ENCODE measurements at places on chromosomes 3 and 15.

DNA sequence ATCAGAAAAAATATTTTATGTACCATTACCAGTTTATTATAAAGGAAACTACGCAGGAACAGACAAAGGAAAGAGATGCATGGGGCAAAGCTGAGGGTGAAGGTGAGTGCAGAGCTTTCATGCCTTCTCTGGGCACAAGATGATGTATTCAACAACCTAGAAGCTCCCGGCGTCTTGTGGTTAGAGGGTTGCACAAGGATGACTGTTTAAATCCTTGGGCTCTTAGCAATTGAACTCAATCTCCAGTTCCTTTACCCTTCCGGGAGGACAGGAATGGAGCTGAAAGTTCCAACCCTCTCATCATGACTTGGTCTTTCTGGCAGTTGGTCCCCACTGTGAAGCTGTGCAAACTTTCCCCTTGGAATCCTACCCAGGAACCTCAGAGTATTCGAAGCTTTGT, 542.0 kb downstream of the EPHA3 start:
- no peak for DNase-seq

DNA sequence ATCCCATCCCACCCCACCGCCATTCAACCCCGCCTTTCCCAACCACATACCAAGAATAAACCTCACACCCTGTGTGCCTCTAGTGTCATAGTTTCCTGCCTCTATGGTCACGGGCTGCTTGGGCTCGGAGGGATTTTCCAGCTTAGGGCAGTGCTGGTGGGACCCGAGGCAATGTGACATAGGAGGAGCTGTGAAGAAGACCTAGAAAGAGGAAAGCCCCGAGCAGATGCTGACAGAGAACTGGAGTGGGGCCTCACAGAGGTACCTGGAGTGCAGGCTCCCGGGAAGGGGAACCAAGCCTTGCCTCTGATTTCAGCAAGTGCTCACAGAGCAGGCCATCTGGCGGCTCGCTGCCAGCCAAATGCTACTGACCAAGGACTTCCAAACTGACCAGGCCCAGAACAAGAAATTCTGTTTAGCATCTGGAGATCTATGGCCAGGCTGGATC, 27.5 kb downstream of the BHLHE40 start:
- DNase-seq = peak; percentile 35

DNA sequence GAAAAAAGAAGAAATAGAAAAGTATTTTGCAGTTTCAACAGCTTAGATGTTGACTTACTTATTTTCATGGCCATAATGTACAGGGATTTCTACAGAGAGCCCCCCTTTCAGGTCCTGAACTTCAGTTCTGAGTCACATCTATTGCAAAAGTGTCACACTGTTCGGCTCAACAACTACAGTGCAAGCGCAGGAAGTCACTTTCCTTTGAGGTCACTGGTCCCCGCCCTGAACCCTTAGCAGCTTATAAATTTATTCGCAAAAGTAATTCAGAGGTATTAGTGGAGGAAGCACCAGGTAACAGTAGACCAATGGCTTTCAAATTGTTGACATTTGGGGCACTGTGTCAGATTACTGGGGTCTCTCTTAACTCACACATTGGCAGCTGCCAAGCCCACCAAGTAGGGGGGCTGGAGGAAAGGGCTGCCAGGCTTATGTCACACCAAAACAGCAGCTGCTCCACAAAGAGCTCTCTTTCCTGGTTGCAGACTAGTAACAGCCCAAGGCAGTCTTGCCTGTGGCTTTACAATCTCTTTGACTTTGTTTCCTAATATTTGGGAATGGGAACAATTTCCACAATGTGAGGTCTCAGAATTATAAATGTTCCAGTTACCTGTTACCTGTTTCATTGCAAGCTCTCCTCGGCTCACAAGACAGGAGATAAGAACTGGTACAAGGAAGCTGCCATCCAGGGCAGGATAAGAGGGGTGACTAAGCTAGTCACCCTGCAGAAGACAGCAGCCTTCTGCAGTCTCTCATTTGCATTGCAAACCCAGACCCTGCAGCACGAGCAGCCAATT, 130.2 kb upstream of the STRIT1 start:
- DNase-seq = no peak

GRCh38 chr3:139110072-139110830, 65.6 kb upstream of the PRR23C start:
- DNase-seq = no peak

GRCh38 chr3:70532806-70533205, 220.4 kb upstream of the MDFIC2 start:
- no peak for DNase-seq

GRCh38 chr3:99627062-99627826, 11.2 kb upstream of the COL8A1 start:
- DNase-seq = no peak

DNA sequence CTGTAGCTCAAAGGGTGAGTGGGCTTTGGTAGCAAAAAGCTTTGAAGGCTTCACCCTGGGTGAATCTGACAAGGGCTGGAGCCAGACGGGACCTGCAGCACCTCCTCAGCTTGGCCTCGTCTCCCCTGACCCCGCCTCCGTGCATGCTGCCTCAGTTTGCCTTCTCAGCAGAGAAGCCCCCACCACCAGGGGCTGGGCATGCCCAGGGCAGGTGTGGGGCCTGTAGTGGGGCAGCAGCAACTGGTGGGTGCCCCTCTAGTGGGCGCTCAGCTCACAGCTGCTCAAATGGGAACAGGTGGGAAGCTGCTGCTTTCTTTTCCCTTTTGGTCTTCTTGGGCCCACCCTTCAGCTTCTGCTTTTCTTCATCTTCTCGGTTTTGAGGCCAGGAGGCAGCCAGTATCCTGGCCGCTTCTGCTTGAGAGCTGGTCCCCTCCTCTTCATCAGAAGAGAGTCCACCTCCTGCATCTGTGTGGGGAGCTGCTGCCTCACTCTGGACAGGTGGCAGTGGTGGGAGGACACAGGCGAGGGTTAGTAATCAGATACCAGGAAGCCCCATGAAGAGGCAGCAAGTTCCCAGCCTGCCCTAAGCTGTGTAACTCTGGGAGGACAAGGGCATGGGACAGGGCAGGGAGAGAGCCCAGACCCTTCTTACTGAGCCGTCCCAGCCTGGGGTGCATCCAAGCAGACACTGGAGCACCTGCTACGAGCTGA, 21.0 kb downstream of the TMEM43 start:
- DNase-seq = no peak

DNA sequence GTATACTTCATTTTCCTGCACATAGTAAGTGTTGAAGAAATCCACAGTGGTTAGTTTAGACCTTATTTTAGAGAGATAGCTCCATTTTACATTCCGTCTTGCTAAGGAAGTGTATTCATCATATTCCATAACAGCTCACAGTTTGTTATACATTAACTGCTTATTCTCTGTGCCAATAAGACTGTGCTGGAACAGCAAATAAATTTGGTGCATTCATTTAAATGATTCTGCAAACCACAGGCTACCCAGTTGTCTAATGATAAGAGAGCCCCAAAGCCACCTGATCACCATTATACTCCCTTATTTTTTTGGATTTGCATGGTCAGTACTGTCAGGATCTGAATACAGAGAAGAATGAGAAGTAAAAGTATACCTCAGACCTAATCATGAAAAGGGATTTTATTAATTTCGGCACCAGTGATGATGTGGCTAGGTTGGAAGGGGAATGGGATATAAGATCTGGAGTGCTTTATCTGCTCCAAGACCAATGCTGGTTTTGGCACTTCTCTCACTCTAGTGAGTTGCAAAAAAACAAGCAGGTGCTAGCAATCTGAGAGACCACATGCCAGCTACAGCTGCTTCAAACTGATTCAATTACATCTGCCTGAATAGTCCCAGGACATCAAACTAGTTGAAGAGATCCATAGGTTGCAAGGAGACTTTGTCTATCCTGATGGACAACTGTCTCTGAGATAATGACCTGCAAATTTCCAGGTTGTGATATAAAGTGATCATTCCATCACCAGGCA, 254.8 kb downstream of the ZBTB20 start:
- DNase-seq = no peak

GRCh38 chr3:12194669-12195161, 36.0 kb upstream of the TIMP4 start:
- DNase-seq = no peak

DNA sequence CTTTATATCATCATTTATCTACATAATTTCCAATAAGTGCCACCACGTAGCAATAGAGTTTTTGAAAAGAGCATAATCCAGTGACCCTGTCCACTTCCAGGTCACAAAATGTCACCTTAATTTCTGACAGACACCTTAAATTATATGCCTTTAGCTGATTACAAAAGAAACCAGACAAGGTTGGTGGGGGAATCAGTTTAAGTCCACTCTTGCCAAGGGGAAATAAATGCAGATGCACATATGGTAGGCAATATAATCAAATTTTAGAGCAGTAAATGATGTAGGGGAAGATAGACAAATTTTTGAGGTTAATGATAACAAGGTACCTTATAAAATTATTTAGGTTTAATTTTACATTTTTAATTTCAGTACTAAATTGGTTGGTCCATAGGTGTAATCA, 253.5 kb downstream of the ZIC1 start:
- no peak for DNase-seq

GRCh38 chr3:81502236-81502635, 259.2 kb downstream of the GBE1 start:
- no peak for DNase-seq

- DNase-seq = no peak
Observed at GRCh38 chr3:159898147-159898546, 90.5 kb upstream of the IL12A start.

DNA sequence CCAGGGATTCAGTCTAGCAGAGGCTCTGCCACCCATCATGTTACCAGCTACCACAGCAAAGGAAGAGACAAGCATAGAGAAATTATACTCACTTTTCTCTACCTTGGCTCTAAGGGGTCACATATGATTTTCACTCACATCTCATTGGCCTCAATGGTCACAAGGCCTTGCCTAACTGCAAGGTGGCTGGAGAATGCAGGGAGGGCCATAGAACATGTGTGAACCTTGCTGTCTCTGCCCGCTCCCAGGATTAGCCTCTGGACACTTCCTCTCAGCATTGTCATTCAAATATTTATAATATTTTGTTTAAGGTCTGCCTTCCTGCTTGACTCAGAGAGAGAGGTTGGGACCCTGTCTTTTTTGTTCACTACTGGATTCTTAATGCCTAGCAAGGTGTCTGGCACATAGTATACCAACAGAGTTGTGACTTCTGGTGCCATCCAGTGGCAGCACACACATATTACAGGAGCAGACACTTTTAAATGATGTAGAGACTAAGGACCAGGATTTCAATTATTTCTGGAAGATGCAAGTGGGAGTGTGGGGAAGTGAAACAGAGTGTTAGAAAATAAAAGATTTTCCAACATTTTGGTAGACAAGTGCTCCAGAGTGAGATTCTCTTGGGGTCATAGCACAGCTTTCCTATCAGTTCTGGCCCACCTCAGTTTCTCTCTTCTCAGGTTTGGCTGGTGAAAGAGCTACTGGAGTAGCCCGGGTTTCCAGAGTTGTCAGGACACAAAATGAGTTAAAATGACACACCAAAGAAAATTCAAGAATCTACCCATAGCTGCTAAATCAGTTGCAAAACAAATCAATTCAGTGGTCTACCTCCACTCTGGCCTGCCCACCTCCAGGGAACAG, 119.0 kb upstream of the RASGRP1 start:
- peak; percentile 48 for DNase-seq

- DNase-seq = no peak
Observed at GRCh38 chr3:150428562-150428961, 20.5 kb downstream of the TSC22D2 start.

DNA sequence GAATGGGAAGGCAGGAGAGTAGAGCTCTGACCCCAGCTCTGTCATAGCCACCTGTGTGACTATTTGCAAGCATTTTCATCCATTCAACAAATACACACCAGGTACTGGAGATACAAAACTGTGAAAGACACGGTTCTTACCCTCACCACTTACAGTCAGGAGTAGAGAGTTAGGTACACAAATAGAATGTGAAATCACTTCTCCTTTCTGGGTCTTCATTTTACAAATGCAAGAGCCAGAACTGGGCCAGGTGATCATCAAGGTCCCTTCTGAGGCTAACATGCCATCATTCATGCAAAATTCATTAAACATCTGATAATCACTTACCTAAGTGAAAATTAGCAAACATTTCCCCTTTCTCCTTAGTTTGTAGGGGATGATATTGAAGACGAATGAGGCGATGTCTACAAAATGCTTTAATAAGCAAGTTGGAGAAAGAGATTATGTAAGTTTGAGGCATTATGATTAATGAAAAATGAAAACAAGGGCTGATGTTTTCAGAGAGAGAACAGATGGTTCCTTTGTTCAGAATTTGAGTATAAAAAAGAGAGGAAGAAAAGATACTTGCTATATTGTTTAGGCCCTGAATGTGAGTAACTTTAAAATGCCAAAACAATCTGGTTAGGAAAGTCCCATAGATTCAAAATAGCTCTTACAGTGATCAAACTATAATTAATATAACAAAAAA, 88.6 kb downstream of the LPP start:
- no peak for DNase-seq

DNA sequence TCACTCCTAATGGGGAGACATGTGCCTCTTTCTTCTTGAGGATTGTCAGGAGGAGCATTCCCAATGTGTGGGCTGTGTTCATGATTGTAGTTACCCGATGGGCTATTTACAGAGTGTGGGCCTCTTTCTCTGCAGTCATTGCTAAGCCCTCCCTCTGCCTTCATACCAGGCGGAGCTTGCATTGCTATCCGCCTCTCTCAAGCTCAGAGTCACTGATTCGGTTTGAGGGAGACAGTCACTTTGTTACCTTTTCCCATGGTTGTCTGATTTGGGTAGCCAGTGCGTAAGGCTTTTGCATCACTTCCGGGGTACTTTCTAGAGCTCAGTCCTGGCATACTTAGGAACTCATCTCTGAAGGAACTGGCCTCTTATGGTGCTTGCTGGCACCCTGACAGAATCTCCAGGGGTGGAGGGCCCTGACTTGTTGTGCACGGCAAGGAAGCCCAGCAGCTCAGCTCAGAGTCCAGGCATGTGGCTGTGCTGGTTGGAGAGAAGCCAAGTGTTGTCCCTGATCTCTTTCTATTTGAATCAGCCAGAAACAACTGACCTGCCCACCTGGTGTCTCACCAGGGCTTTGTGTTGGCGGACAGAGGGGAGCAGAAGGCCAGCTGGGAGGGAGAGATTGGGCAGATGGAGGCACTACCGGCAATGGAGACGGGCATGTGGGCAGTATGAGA, 79.8 kb downstream of the EPHB1 start:
- DNase-seq = no peak

- no peak for DNase-seq
Observed at GRCh38 chr3:142374687-142375086, 73.2 kb downstream of the XRN1 start.

DNA sequence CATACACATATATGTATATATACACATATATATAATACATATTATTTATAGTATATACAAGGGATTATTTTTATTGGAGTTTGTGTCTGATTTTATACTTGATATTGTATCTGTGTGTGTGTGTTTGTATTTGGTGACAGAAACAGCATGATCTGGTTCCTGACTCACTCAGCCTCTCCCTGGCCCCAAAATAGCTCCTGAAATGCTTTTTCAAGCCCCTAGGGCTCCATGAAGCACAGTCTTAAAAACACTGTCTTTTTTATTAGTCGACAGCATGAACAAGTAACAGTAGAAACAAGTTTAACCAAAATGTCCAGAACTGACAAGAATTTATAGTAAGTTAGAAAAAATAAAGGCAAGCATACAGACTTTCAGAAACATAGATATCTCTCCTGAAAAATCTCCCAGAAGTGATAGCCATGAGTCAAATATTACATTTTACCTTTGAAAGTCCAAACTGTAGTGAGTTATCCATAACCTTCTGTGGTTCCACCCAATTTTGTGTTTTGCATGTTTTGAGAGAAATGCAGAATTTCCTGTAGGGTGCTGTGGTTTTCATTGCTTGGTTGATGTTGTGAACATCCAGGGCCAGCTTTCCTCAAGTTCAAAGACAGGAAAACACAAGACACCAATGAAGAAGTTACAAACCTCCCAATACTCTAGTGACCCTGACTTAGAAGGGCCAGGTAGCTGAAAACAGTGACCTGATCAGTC, 98.5 kb upstream of the CCDC80 start:
- DNase-seq = no peak

GRCh38 chr3:149848238-149848637, 35.2 kb downstream of the RNF13 start:
- no peak for DNase-seq

Data from stimulated activated CD4-positive, alpha-beta T cell treated with anti-CD3 and anti-CD28 coated beads, Interleukin-15, amount 100 ng/mL, for 1 hour (primary cell).